ENCODE measurements at places on chromosomes 6 and 20.

DNA sequence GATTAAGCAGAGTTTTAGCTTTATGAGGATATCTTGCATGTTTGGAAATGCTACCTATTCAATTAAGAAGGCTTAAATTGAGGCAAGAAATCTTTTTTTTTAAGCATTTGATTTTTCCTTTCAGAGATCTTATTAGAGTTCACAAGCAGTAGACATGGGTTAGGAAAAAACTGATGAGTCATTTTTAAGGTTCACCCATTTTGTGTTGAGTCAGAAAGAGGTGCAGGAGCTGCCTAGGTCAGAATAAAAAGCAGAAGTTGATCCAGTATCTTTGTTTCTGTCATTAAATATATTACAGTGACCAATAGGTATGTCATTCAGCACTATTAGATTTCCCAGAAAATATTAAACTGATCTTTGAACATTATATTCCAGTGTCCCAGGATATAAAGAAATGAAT is 306.8 kb downstream of the LMBRD1 start:
- no peak for ATAC-seq

GRCh38 chr20:32474967-32475811 is 109.9 kb downstream of the NOL4L start:
- peak; percentile 93 for ATAC-seq

DNA sequence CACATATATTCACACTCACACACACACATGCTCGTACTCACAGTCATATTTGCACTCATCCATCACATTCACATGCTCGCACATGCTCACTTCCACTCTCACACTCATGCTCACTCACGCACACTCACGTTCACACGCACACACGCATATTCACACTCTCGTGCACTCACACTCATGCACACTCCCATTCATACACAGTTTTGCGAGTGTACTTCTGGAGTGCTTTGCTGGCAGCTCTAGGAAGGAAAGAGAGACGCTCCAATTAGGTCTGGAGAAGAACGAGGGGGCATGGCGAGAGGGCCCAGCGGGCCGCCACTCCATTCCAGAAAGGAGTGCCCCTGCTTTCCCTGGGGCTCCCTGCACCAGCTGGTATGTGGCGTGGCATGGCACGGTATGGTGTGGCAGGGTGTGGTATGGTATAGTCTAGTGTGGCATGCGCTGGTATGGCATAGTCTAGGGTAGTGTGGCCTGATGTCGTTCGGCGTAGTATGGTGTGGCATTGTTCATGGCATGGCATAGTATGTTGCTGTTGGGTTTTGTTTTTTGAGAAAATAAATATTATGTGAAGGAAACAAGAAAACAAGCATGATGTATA is 216.8 kb upstream of the CDYL start:
- no peak for ATAC-seq

GRCh38 chr6:108293527-108294296 is 1.1 kb upstream of the AFG1L start:
- ATAC-seq: no peak

DNA sequence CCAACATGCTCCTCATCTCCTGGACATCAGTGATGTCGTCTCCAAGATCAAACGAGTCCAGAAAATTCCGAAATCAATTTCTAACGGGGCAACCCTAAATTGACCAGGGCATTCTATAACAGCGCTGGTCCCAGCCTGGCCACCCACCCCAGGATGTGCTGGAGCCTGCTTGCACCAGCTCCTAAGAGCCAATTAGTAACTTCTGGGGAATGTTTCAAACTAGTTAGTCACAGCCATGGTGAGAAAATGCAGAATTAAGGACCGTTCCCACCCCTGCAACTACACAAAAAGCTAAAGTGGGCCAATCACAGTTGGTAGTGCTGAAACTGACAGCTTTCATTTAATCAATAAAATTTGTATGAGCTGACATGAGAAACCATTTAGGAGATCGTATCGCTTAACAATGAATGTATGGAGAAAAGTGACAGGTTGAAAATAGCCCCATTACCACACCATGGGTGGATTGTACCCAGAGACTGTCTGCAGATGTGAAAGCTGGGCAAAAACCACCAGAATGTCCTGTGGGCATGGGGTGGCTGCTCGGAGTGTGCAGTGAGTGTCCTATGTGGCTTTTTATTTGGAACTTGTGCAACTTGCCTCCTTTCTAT is 165.7 kb upstream of the AFDN start:
- ATAC-seq: no peak

DNA sequence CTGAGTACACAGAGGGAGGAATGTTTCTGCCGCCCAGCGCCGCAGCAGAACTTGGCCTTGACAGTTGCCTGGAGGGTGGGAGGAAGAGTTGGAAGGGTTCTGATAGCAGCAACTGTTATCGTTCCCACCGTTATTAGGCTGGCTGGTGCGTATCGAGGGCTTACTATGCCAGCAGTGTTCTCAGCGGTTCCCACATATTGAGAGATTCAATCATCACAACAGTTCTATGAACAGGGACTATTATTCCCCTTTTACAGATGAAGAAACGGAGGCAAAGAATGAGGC is 380.1 kb upstream of the SULF2 start:
- ATAC-seq: no peak

DNA sequence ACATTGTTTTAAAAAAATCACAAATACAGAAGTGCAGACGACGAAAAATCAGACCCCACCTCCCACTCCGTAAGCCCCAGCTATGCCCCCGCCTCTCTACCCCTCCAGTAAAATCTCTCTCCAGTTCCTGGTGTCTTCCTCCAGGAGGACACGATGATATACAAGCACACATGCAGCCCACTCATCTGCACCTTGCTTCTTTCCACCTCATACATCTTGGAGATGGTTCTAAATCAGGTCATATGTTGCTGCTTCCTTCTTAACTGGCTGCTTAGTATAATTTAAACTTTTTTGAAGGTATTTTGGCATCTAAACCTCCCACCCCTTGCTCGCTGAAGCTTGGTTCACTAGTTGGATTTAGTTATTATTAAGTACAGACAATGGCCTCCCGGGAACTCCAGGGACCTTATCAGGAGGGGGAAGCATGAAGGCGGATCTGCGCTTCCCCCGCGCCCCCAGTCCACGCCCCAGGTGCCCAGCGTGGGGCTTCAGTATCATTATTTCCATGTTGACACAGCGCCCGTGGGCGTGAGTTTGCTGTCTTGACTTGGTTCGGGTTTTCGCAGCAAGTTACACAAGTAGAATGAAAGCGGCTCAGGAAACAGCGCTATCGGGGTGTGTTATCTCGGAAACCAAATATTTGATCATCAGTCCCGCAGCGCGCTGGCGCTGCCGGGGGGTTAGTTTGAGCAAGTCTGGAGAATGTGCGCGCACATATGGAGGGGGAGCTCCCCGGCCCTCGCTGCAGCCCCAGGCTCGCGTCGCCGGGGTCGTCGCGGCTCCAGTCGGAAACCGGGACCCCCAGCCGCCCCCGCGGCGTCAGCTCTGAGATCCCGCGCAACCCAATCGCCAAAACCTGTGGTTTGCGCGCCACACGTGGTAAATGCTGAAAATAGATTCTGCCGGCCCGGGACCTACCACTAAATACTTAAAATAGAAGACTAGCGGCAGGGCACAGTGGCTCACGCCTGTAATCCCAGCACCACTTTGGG is 2.3 kb downstream of the BMP7 start:
- no peak for ATAC-seq

DNA sequence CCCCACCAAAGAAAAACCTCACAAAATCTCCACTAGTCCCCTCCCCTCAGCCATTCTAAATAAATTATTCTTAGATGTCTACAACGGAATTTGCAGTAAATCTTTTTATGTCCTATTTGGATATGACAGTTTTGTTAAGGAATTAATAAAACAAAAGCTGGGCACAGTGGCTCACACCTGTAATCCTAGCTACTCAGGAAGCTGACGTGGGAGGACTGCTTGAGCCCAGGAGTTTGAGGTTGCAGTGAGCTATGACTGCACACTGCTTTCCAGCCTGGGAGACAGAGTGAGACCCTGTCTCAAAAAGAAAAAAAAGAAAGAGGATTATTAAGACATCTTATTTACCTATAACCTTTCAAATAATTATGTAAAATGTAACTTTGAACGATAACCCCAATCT is 165.4 kb downstream of the SLC16A10 start:
- no peak for ATAC-seq

DNA sequence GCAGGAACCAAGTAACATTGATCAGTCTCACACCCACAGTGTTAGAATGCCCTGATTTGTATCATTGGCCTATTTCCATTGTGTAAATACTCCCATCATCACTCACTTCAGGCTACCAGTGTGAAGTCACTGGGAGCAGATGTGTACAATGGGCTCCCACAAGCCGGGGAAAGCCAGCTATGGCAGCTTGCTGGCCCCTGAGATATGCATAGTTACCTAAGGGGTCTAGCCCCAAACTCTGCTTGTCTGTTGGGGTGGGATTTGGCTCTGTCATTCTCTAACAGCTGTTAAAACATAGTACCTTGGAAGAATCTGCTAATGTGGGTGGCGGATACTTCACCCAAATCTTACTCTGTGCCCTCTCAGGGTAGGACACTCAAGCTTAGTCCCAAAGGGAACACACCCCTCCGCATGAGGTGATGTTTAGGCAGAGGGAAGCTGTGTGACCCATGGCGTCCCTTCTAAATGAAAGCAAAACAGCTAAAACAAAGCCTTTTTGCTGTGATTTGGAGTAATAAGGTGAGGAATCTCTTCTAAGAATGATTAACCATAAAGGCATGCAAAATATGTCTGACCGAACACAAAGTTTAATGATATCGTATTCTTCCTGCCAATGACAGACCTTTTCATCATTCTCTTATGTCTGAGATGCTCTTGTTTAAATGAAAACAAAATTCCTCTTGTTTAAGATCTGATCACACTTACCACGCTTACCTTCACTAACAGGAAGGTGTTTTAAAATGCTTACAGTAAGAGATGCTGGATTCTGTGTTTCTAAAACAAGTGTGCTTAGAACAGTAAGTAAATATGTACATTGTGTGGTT is 45.9 kb upstream of the PXDC1 start:
- ATAC-seq: peak; percentile 88

- ATAC-seq: no peak
Observed at GRCh38 chr20:15378151-15378550, 1040.7 kb upstream of the FLRT3 start.

DNA sequence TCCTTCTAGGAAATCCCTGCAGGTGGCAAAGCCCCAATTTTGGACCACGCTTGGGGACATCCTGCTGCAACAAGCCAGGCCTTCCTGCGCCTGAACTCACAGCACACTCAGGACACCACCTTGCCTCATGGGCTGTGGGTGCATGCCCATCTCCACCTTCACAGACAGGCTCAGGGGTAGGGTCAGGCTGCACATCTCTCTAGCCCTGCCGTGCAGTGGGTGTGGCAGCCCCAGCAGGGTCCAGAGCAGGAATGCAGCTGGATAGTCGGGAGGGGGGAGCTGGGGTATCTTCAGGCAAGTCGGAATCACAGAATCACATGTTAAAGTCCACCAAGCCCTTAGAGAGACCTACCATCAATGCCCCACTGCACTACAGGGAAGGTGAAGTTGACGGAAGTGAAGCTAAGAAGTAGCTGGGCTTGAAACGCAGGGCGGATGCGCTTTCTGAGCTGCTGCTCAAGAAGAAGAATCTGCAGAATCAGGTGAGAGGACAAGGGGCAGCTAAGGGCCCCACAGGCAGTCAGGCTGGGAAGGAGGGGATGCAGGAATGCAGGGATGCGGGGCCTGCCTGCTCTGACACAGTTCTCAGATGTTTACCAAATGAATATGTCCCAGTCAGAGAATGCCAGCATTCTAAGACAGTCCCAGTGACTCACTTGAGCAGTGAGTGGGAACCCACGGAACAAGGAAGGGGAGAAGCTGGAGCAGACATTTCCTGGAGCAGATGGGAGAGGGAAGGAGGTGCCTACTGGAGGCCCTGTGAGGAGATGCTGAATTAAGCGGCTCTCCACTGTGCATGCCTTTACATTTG is 11.3 kb downstream of the SERPINB6 start:
- ATAC-seq: peak; percentile 84

GRCh38 chr6:150719099-150719766 is 119.5 kb downstream of the PLEKHG1 start:
- ATAC-seq: no peak

GRCh38 chr6:46340246-46340645 is 151.0 kb downstream of the RCAN2 start:
- ATAC-seq: no peak

DNA sequence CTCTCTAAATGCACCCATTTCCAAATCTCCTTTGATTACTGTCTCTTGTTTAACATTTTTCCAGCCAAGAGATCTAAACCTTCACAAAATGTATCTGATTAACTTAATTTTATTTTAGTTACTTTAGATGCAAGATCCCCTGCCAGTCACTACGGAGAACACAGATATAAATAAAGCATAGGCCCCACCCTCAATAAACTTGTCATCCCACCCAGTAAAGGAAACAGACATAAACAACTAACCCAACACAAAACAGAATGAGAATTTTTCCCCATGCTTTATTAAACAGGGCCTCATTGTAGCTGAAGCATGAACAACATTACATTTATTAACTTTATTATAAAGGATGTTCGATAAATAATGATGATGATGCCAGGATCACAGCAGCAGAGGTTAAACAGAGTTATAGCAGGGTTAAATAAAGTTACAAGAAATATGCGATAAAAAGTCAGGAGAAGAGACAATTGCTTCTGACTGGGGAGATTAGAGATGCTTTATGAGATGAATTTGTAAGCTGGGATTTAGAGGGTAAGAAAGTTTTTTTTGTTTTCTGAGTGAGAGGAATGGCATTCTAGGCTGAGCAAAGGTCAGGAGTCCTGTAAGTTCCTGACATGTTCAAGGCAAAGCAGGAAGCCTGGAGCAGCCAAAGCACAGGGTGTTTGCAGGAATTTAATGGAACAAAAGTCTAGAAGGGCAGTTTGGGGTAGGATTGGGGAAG is 41.1 kb downstream of the TFAP2A start:
- no peak for ATAC-seq

DNA sequence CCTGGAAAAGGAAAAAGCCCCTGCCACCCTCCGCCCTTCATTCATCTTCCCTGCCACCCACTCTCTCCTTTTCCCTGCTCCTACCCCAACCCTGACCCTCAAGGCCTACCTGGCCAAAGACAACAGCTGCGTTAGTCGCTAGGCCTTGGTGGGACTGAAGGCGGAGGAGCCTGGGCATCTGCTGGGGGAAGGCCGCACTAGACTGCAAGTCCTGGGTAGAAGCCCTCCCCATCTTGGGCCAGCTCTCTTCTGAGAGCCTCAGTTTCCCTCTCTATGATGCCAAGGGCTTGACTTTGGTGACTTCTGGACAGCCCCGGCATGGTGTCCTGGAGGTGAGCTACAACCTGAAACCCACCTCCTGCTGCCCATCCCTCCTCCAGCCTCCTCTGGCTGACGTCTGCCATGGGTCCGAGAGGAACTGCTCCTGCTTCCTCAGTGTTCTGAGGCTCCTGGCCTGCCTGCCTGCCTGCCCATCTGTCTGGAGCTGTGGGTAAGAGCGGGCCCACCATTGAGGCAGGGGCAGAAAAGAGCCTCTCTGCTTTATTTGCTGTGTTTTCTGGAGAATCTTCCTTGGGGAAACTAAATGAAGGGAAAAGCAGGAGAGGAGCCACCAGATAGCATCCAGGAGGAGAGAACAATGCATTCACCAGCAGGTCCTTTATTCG is 7.5 kb upstream of the FOXC1 start:
- ATAC-seq: no peak

Data from SK-N-SH treated with all-trans-retinoic acid at 6 μM for 48 hours (cell line).